ENCODE measurements at places on chromosomes 13 and 19.

- DNase-seq: no peak
Observed at GRCh38 chr13:41622432-41623429, 165.4 kb downstream of the RGCC start.

GRCh38 chr13:93964146-93964512 lies 515.4 kb downstream of the DCT start:
- DNase-seq: no peak

DNA sequence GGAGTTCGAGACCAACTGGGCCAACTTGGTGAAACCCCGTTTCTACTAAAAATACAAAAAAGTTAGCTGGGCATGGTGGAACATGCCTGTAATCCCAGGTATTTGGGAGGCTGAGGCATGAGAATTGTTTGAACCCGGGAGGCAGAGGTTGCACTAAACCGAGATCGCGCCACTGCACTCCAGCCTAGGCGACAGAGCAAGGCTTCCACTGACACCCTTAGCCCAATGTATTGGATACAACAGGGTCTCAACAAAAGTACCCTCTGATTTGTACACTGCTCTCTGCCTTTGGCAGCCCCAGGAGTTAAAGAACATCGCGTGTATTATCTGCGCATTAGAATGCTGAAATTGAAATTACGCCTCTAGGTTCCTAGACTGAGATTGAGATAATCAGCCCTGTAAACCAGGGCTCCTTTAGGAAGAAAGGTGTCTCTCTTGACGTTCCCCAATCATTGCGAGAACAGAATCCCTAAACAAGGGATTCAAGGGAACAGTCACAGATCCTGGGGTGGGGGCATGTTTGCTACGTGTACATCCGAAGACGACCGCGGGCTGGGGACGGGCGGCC lies 21.9 kb downstream of the IPO5 start:
- DNase-seq: no peak

DNA sequence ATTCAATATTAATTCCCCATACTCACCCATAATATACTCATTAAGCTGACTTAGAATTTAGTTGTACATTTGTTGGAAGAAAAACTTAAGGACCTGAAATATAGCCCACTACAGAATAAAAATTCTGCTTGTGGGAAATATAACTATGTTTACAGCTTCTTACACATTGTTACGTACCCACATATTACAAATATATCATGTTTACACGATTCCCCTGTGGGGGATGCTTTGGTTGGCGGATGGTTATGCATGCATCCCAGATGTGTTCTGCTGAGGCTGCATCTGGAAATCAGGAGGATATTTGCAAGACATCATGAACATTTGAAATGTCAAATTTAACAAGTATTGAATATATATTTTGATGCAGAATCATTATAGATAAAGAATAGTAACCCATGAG lies 79.5 kb upstream of the KL start:
- DNase-seq: no peak
